ENCODE measurements at places on chromosomes 2 and 18.

GRCh38 chr2:235555371-235555770 is 61.5 kb downstream of the AGAP1 start:
- no peak for DNase-seq

- DNase-seq = no peak
Observed at GRCh38 chr2:151650456-151650855, 83.8 kb downstream of the NEB start.

DNA sequence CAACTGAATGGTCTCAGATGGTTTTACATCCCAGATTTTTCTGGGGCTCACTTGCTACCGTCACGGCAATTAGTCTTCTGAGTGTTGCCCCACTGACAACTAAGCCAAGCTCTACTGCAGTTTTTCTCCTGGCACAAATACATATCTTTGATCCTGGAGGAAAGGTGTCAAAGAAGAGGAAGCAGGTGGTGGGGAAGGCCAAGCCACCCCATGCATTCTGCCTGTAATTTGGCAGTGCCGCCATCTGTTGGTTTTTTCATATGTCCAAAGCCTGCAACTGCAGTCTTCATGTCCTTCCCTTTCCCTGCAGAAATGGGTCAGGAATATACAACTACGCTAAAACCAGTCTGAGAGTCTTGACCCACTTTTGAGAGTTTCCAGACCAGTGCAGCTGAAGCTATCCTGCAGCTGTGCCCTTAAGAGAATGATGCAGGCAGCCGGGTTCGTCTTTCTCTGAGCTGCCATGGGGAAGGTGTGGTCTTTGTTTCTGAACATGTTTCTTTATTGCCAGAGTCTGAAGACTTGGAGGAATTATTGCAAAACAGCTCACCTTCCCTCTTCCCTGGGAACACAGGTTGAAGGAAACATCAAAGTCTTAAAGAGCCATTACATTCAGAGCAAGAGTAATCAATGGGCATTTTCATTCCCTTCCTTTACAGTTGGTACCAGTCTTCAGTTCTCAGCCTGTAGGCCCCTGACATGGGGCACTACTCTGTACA is 71.8 kb upstream of the ATL2 start:
- no peak for DNase-seq

DNA sequence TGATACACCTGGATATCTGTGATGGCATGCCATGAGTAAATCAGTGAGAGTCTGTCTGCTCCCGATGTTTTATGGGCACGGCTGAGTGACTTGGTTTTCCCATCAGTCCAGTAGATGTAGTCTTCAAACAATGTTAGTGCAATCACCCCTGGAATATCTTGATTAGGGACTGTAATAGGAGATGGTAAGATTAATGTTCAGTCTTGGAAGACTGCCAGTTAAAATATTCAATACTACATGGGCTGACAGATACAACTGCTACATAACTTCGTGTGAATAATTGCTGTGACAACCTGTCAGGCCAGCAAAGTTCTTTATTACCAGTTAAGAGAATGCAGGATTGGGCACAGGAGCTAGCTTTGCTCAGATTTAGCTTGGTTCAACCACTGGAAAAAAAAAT is 1673.3 kb downstream of the LRP1B start:
- DNase-seq = no peak

Measured in kidney capillary endothelial cell (primary cell).